ENCODE measurements at places on chromosomes 7 and 10. TPM values are rescaled to one million over a fixed set of nuclear protein-coding genes. Genes with fewer than 3 reads are reported as not detected.

Gene PTPRZ1
- total RNA-seq, result not detected

GRCh38 chr7:130275826-130276297, 9.2 kb downstream of the CPA2 start:
- peaks cover 12% of the 10 kb centered on the region for H3K4me1 ChIP-seq
- no peak overlapping the region for H3K4me3 ChIP-seq

DNA sequence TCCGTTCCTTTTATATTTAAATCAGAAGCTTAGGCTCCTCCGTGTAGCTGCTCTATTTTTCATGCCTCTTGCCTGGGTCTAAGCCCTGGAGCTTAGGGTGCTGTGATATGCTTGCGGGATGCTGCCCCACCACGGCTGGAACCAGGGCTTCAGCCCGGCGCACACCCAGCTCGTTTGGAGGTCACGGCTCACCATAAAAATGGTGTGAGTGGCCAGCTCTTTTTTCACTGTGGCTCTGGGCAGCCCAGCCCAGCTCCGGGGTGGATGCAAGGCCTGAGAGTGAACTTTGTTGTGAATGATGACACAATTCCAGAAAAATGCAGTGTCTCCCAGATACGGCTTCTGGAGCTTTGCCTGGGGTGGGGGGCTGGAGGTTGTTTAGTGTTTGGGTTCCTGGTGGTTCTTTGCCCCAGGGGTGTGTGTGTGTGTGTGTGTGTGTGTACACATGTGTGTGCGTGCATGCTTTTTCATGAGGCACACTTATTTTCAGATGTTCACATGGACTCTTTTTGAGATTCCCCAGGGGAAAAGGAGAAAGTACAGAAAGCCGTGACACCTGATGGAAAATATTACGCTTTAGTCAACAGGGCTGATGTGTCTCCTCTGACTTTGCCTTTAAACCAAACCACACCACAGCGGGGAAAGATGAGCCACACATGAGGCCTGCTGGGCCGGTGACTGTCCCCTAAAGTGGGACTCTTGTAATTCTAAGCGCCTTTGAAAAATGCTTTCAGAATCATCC, 46.2 kb downstream of the GRK5 start:
- H3K4me1 ChIP-seq, result peaks cover 19% of the 10 kb centered on the region
- no peaks in the 10 kb centered on the region for H3K36me3 ChIP-seq
- no peaks in the 10 kb centered on the region for H3K27me3 ChIP-seq
- H3K27ac ChIP-seq, result no peak overlapping the region
- DNase-seq, result peak; percentile 63

GRCh38 chr10:71634531-71635164, 84.9 kb downstream of the C10orf105 start:
- no peaks in the 10 kb centered on the region for H3K36me3 ChIP-seq
- no peaks in the 10 kb centered on the region for H3K27me3 ChIP-seq
- no peak overlapping the region for H3K4me3 ChIP-seq
- peaks cover 4% of the 10 kb centered on the region for H3K4me1 ChIP-seq
- no peak for DNase-seq

Gene BTBD16
- total RNA-seq, result not detected

- H3K4me3 ChIP-seq, result no peak overlapping the region
- H3K27ac ChIP-seq, result no peak overlapping the region
- no peak for DNase-seq
- no peaks in the 10 kb centered on the region for H3K4me1 ChIP-seq
Measured at GRCh38 chr7:47233996-47234395, 347.9 kb downstream of the TNS3 start.

DNA sequence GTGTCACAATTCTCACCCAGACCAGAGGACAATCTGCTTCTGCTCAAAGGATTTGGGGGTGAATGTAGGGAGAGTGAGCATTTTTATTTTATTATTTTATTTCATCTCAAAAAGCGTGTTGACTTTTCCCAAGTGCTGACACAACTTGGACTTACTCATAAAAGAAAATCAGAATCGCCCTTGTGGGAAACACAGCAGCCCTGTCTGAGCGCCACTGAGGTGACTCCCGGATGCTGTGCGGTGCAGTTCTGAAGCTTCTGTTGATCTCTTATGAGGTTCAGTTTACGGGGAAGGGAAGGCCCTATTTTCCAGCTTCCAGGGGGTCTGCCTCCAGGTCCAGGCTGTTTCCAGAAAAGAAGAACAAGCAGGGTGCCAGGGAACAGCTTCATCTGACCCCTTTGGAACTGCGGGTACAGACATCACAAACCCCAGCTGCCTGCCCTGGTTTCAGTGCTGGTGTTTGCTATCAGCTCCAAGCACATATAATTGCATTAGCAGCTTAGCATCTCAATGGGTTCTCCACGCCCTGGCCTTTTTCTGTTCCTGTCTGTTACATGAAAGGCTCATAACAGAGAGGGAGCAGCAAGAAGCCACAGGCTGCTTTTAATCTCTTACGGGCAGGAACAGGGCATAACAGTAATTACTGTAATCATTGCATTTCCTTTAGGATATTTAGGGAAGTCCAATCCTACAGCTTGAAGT, 52.4 kb downstream of the PARP12 start:
- H3K4me3 ChIP-seq, result no peak overlapping the region
- no peak overlapping the region for H3K27ac ChIP-seq
- no peaks in the 10 kb centered on the region for H3K27me3 ChIP-seq
- DNase-seq, result no peak

- peak; percentile 67 for DNase-seq
- peak overlapping the region; percentile 80 for H3K27ac ChIP-seq
- no peaks in the 10 kb centered on the region for H3K27me3 ChIP-seq
- H3K4me3 ChIP-seq, result peak overlapping the region; percentile 65
- H3K4me1 ChIP-seq, result peaks cover 55% of the 10 kb centered on the region
- H3K36me3 ChIP-seq, result peaks cover 43% of the 10 kb centered on the region
Measured at GRCh38 chr10:131972474-131973071, 9.2 kb downstream of the BNIP3 start.

- DNase-seq, result no peak
- H3K27ac ChIP-seq, result no peak overlapping the region
- no peaks in the 10 kb centered on the region for H3K36me3 ChIP-seq
- H3K4me3 ChIP-seq, result no peak overlapping the region
- no peaks in the 10 kb centered on the region for H3K27me3 ChIP-seq
Measured at GRCh38 chr7:52758356-52758755, 277.1 kb upstream of the POM121L12 start.

GRCh38 chr7:26694141-26694540, 170.2 kb downstream of the SKAP2 start:
- H3K4me1 ChIP-seq, result peaks cover 40% of the 10 kb centered on the region
- peaks cover 4% of the 10 kb centered on the region for H3K27me3 ChIP-seq
- H3K27ac ChIP-seq, result no peak overlapping the region
- no peaks in the 10 kb centered on the region for H3K36me3 ChIP-seq
- no peak for DNase-seq

- peak; percentile 56 for DNase-seq
- no peak overlapping the region for H3K4me3 ChIP-seq
- H3K27ac ChIP-seq, result no peak overlapping the region
- H3K4me1 ChIP-seq, result peaks cover 10% of the 10 kb centered on the region
Measured at GRCh38 chr7:75842836-75843446, 29.3 kb upstream of the CCL24 start.
